ENCODE measurements at places on chromosomes 13 and 19. TPM values are rescaled to one million over a fixed set of nuclear protein-coding genes. Genes with fewer than 3 reads are reported as not detected.

STOML3 gene
- polyA plus RNA-seq = 2.0 TPM

SLC44A2 gene
- polyA plus RNA-seq = 122 TPM

KLK15 gene
- not detected for polyA plus RNA-seq

PTPRH gene
- 0.22 TPM for polyA plus RNA-seq

VAV1 gene
- polyA plus RNA-seq = 60.8 TPM

SLC10A2 gene
- polyA plus RNA-seq = not detected

PCP2 gene
- 4.4 TPM for polyA plus RNA-seq

Measured in lung (tissue), 17 donors.